AG09319 (cell line): ENCODE measurements at places on chromosomes 1 and 21.

DNA sequence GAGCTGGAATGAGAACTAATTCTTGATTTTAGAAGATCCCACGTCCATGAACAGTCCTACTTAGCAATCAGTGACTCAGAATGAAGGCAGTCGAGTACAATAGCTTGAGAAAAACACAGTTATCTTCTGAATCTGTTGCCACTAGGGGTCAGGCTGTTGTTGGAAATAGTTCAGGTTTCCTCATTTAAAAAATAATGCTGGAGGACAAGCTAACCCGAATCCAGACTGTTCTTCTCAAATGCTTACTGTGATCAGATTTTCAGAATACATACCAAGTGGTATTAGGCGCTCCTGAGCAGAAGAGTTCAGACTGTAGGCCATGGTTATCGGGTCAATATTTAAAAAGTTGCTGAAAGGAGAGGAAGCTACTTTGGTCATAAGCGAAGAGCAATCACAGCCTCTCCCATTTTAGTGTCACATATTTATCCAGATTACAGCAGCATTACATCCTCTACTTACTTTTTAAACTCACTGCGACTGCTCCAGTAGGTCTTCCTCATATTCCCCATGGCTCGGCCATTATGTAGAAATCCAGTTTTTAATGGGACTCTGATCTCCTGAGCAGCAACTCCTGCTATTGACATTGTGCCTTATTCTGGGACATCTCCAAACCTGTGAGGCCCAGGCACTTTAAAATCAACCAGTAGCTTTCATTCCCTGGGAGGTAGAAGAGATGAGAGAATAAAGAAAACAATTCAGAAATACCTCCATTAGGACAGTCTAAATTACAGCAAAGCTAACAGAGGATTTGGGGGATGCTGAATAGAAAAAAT lies 10.9 kb downstream of the ERRFI1 start:
- DNase-seq, result peak; percentile 73

GRCh38 chr1:218383681-218384080 lies 38.5 kb downstream of the TGFB2 start:
- no peak for DNase-seq

- DNase-seq, result no peak
Measured at GRCh38 chr1:66327588-66327987, 206.4 kb upstream of the SGIP1 start.

DNA sequence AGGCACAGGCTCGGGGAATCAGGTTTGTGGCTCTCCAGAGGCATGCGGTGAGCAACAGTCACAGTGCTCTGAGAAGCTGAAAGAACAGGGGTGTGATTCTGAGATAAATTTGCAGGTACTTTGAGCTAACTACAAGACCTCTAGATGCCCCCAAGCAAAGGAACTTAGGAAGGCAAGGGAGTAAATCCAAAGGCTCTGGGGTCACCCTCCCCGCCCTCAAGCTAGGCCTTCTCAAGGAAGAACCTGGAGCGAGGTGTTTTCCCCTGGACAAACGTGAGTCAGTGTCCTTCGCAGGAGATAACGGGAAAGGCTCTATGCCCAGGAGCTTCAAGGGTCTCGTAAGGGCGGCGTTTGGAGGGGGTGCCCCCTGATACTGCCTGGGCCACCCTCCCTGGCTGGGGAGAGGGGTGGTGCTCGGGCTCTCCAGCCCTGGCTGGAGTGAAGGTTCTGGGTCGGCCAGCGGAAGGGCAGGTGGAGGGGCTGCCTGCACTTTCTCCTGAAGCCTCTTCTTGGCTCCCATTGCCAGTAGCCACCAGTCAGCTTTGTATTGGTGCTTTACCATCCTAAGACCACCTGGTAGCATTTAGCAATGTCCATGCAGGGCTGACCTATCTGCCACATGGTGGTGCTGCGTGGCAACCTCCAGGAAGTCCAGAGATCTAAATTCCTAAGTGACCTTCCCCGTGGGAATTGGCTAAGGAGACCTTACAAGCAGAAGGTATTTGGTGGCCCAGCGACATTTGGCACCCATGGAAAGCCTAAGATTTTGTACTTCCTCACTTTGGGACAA lies 44.0 kb downstream of the GPR161 start:
- no peak for DNase-seq

- no peak for DNase-seq
Measured at GRCh38 chr1:229117664-229118300, 153.1 kb upstream of the RAB4A start.

GRCh38 chr1:23424293-23425192 lies at the start of gene TCEA3:
Gene TCEA3, minus strand, starts transcription at chr1:23424748. Its CDS starts 115 bp downstream, at chr1:23424633.
- DNase-seq, result no peak

DNA sequence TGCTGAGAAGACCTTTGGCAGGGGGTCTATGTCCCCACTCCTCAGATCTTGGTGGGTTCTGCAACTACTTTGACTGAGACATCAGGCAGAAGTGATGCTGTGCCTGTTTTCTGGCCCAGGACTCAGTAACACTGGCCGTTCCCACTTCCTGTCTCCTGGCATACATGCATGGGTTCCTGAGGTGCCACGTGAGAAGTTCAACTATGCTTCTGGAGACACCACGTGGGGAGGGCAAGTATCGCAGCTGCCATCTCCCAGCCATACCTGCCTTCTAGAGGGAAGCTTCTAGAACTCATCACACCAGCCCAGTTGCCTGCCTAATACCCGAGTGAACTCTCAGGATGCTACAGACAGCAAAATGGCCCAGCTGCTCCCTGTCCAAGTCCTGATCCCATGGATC lies 65.8 kb downstream of the TRABD2B start:
- DNase-seq, result no peak

DNA sequence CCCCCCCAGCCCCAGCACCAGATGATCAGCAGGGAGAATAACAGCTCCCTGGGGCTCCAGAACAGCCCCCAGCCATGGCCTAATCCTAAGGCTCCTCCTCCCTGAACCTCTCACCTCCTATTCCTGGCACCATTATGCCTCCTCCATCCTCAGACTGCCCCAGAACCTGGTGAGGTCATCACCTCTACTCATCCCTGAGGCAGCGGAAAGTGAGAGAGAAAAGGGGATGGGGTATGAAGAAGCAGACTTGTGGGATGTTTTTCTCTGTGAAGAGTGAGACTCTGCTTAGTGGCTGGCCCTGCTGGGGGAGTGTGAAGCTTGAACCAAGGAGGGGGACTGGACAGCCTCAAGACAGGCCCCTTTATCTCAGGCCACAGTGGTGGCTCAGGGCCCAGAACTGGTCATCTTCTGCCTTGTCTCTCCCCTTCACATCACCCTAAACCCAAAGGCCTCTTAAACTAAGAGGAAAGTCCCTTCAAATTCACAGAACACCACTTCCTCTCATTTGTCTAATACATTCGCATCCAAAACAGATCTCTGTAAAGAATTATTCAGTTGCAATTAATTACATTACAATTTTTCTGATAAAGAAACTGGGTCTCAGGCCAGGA lies 2.2 kb upstream of the PPM1J start:
- no peak for DNase-seq

GRCh38 chr1:86155807-86156565 lies 586 bp downstream of the COL24A1 start:
- DNase-seq, result no peak

DNA sequence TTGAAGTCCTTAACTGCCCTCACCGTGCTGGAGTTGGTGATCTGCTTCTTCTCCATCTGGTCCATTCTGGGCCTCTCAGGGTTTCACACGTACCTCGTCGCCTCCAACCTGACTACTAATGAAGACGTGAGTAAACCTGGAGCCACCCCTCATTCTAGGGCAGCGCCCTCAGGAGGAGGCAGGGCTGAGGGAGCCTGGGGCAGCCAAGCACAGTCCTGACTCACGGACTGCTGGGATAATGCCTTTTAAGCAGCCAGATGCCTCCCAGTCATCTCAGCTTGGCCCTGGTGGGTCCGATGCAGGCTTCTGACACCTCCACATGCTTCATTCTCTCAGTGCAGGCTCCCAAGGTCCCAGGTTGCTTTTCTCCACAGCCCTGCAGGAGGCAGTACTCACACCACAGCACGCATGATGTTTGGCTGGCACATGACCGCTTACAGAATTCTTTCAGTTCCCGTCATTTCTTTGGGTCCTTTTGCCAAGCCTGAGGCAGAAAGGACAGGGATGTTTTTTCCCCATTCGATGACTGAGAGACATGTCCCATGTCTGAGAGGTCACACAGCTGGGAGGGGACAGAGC lies 11.8 kb upstream of the SFN start:
- no peak for DNase-seq

GRCh38 chr1:54614563-54614962 lies 8.8 kb downstream of the FAM151A start:
- DNase-seq, result no peak

DNA sequence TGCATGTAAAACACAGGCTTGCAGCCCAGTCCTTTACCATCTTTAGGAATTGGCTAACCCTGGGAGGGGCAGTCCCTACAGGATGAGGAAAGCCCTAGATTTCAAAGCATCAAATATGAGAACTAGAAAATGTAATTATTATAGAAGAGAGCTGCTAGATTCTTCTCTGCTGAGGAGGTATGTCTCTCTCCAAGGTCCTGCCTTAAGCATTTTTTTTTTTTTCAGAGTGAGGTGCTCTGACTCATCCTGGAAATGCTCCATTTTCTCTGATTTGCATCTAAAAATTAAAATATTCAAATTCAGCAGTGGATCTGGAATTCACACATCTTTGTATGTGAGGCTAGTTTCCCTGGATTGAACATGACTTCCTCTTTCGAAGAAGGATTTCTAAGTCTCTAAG lies 149.8 kb downstream of the ZNF648 start:
- no peak for DNase-seq
